ENCODE measurements at places on chromosomes 3 and 15. TPM values are rescaled to one million over a fixed set of nuclear protein-coding genes. Genes with fewer than 3 reads are reported as not detected.

Gene PLD1
- total RNA-seq = 4.8 TPM

Gene ADAMTSL3
- total RNA-seq = under 0.01 TPM

Gene SLC25A20
- 25.6 TPM for total RNA-seq

Gene SPINK8
- not detected for total RNA-seq

Gene CHRD
- under 0.01 TPM for total RNA-seq

Gene SLC22A13
- total RNA-seq = 0.27 TPM

Gene AGTR1
- not detected for total RNA-seq

Gene STAC
- 6.5 TPM for total RNA-seq
